ENCODE measurements at places on chromosomes 2 and 18.

DNA sequence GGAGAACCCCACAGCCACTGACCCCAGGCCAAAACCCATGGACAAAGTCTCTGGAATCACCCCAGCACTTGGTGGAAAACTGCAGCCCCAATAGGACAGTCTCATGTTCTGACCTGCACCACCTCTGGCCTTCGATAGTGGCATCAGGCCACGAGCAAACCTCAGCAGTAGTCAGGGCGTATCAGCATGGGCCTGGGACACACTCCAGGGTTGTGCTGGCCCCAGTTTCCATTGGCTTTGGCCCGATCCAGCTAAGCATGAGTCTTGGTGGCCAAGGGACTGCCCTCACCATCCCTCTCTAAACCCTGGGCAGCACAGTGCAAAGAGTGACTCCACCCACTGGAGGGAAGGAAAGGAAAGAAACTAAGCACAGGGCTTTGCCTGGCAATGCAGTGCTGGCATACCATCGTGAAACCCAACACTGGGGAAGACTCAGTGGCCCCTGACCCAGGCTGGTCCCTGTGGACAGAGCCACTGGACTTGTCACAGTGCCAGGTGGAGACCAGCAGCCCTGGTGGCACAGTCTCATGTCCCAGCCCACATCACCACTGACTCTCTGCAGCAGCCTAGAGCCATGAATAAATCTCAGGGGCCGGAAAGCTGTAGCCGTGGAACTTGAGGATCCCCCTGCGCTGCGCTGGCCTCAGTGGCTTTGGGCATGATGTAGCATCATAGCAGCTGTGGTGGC, 46.3 kb downstream of the ZNF519 start:
- no peak for DNase-seq

DNA sequence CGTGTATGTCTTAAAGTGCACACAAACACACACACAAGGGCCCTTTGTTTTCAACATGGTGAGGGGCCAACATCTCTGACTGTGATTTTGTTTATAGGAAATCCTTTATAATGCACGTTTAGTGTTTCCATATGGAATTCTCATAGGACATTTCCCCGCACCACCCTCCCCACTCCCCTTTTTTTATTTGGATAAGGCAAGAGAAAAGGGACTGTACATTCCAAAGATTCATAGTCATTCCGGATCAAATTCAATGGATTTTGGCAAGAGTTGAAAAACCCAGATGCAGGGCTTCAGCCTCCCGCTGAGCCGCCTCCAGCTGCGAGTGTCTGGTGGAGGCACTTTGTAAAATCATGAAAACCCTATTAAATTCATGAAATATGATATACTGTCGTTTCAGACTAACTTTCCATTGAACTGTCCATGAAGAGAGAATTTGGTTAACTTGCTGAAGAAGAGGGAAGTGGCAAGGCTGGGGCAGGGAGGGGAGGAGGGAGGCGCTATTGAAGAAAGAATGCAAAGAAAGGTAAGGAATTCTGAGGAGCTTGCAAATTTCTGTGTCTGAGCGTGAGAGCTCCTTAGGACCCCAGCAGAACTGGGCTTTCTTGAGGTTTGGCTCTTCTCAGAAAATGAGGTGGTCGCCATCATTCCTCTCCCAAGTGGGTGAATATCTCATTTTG, 25.8 kb upstream of the SLC14A2 start:
- DNase-seq, result peak; percentile 78

DNA sequence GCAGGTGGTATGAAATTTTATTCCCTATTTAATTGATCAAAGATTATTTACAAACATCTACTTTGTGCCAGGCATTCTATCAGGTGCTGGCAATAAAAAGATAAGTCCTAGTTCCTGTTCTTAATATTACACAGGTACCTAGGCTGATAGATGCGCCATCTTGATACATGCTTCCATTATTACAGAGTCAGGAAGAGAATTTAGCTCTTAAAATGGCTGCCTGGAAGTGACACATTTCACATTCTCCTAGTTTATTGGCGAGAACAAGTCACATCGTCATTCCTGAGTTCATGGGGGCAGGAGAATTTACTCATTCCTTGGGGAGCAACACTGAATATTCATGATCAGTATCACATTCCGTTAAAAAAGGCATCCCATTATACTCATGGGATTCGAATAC, 1.1 kb upstream of the DARS1 start:
- DNase-seq, result no peak

GRCh38 chr18:39389800-39390379, 1824.3 kb upstream of the CELF4 start:
- DNase-seq, result no peak

DNA sequence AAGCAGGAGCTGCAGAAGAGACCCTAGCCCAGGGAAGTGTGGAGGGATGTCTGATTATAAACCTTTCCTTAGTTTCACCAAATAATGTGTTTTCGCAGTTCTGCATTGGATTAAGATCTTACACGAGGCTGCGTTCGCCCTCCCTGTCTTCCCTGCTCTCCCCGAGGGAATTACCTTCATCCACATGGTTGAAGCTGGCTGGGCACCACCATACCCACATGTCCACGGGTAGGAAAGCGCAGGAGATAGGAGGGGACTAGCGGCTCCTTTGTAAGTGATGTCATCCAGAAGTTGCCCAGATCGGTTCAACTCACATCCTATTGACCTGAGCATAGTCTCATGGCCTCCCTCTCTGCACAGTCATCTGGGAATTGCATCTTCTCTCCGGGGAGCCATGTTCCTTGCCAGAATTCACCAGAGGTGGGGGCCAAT, 1.1 kb downstream of the TTL start:
- DNase-seq, result peak; percentile 60

GRCh38 chr2:236554629-236555282, 14.9 kb upstream of the ACKR3 start:
- no peak for DNase-seq

DNA sequence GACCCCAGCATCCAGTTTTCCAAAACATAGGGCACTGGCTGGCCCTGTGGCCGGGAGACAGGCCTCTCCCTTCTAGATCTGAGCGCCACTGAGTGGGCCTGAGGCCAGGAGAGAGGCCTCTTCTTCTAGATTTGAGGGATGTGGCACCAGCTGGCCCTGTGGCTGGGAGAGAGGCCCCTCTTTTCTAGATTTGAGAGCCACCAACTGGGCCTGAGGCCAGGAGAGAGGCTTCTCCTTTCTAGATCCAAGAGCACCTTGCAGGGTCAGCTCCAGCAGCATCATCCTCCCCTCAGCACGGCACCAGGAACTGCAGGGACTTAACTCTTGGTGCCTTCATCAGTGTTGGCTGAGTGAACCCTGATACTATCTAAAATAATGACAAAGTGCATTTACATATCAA, 114.3 kb upstream of the ALKAL2 start:
- DNase-seq, result no peak

Data from HCEC 1CT (cell line).